ENCODE measurements at places on chromosomes 2 and 18.

- DNase-seq, result no peak
These were observed 111.9 kb downstream of the TFCP2L1 start for GRCh38 chr2:121173112-121173511.

DNA sequence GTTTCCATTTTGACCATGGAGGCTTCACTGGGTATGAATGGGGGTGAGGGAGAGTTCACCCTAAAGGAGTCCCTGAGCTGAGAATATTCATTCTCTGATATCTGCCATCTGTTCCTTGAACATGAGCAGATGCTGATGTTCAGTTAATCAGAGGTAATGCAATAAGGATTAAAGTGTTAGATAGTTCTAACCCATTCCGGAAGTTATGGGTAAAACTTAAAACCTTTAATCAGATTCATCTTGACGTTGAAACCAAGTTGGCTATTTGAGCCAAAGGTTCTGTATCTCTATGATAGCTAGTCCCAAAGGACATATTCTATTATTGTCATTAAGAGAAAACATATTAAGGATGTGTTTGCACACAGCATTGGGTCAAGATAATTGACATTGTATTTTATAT is 268.9 kb downstream of the PLCL1 start:
- no peak for DNase-seq

- DNase-seq, result no peak
These were observed 560.0 kb upstream of the CDH2 start for GRCh38 chr18:28736951-28737350.

DNA sequence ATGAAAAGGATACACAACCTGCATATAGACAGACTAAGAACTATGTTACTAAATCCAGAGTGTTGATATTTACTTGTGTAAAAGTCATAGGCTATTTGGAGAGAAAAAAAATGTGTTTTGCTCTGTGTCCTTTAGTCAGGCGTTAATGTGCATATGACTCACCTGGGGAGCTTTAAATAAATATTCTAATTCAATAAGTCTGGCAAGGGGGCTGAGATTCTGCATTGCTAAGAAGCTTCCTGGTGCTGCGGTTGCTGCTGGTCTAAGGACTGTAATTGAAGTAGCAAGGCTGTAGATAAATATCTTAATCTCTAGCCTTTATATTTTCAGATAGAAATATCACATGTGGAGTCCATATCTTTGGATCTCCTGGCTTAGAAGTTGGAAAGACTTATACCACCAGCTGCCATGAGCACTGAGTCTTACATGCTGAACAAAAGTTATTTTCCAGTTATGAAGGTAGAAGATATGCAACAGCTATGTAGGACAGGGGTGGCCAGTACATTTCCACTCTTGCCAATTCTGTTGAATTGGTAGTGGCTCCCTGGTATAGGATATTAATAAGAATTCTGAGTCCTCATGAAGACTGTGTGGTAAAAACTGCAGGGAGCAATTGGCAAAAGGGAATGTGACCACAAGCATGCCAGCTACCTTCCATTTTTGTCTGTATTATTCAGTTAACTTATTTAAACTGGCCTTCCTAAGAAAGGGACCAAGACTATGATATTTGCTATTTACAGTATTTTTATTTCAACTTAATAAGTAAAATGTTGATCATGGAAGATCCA is 4.8 kb downstream of the SPAG16 start:
- DNase-seq, result no peak

DNA sequence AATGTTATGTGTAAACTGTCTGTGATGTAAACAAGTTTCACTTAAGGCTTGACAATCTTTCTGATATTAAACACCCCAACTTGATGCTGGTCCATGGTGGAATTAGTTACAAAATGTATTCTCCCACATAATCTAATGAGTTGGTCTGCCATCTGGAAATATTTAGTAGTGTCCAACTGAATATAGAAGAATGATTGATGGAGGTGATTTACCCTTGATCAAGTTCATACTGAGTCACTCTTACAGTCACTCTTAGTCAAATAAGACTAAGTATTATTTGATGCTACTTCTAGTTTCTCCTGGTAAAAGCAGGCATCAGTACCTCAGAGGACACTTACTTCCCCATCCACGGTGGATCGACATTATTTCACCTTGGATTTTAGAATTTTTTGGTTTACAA is 198.1 kb downstream of the SATB2 start:
- no peak for DNase-seq

DNA sequence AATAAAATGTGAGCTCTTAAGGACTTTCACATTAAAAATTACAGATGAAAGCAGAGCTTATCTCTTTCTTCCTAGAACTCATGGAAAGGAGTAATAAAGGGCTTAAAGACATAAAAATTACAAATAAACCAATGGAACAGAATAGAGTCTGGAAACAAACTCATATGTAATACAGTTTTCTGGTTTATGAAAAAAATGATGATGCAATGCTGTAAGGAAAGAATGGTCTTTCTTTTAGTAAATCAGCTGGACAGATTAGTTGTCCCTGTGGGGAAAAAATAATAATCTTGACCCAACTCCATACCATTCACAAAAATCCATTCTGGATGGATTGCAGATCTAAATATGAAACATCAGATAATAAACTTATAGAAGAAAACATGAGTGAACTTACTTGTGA is 54.2 kb downstream of the TMEM185B start:
- no peak for DNase-seq

- no peak for DNase-seq
These were observed 24.8 kb downstream of the GALM start for GRCh38 chr2:38690499-38691420.

DNA sequence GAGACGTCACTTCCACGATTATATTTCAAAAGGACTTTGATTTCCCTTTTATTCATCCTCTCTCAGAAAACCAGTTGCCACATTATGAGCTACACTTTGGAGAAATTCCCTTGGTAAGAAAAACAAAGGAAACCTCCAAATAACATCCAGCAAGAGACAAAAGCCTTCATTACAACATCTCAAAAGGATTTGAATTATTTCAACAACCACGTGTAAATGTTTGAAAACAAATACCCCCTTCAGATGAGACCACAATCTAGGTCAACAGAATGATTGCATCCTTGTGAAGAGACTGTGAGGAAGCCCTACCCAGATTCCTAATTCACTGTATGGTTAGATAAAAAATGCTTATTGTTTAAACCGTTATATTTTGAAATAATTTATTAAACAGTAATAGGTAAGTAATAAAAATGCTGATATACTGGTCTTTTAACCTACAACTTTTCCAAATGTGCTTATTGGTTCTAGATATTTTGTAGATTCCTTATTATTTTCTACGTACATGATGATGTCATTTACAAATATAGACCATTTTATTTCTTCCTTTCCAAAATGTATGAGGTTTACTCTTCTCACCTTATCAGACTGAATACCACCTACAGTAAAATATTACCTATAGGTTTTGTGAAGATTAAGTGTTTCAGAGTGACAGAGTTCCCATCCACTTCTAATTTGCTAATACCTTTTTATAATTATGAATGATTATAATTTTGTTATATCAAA is 922.7 kb upstream of the CHAC2 start:
- no peak for DNase-seq

GRCh38 chr2:112220831-112221230 is 34.0 kb downstream of the ZC3H8 start:
- DNase-seq, result no peak

DNA sequence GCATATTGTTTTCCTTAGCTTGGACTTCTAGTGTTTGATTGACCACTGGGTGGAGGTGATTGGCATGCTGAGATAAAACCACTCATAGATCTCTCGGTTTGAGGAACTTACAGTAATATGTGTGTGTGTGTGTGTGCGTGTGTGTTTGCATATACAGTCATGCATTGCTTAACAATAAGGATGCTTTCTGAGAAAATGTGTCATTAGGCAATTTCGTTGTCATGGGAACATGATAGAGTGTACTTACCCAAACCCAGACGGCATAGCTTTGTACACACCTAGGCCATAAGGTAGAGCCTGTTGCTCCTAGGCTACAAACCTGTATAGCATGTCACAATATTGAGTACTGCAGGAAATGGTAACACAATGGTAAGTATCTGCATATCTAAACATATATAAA is 167.3 kb downstream of the NYAP2 start:
- DNase-seq, result no peak

- no peak for DNase-seq
These were observed 441.4 kb upstream of the CELF4 start for GRCh38 chr18:38007026-38007425.

Data from CD14-positive monocyte (primary cell).